ENCODE measurements at places on chromosomes 3 and 15.

DNA sequence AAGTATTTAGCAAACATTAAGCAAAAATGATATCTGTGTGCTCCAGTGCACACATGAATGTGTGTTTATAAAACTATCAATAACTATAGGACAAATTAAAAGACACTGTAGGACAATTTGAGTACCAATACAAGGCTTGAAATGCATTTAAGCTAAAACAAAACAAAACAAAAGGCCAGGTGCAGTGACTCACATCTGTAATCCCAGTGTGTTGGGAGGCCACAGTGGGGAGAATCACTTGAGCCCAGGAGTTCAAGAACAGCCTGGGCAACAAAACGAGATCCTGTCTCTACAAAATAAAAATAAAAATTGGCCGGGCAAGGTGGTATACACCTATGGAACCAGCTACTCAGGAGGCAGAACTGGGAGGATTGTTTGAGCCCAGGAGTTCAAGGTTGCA is 50.7 kb downstream of the CSNK1G1 start:
- DNase-seq: peak; percentile 18

- DNase-seq: no peak
Observed at GRCh38 chr3:18412684-18413083, 12.5 kb downstream of the SATB1 start.

GRCh38 chr15:46489276-46489675 is 854.4 kb downstream of the SQOR start:
- DNase-seq: no peak

DNA sequence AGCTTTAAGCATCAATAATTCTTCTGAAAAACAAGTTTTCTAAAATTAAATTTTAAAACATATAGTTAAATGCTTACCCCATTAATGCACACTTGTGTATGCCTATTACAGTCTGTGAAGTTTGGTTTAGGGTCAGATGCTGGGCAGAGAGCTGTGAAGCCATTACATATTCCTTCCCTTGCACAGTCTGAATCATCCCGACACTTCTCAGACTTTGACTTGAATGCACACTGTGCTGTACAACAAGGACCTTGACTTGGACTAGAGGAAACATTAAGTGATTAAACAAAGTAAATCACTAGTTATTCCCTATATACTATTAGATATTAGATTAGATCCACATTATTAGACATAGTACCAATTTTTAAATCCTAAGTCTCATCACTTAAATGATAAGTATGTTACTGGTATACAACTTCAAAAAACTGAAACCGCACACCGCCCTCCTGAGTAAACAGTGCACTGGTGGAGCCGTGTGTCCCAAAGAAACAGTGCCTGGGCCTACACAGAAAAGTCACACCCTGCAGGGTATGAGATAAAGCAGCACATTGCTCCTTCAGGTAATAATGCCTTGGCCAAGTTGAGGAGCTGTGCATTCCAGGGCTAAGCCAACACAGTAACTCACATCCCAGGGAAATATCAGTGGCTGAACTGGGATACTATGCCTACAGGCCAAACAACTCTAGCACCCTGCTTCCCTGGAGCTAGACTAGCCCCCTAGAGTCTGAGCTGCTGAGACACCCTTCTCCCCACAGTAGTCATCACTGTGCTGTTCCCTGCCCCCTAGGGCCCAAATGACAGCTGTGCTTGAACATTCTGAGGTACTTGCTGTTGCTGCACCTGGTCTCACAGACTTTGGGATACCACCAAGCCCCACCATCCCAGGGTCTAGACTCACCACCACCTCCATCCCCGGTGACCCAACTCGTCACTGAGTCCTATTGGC is 137.5 kb downstream of the ADAM10 start:
- DNase-seq: no peak

- DNase-seq: no peak
Observed at GRCh38 chr3:39343760-39344159, 14.3 kb downstream of the CCR8 start.

DNA sequence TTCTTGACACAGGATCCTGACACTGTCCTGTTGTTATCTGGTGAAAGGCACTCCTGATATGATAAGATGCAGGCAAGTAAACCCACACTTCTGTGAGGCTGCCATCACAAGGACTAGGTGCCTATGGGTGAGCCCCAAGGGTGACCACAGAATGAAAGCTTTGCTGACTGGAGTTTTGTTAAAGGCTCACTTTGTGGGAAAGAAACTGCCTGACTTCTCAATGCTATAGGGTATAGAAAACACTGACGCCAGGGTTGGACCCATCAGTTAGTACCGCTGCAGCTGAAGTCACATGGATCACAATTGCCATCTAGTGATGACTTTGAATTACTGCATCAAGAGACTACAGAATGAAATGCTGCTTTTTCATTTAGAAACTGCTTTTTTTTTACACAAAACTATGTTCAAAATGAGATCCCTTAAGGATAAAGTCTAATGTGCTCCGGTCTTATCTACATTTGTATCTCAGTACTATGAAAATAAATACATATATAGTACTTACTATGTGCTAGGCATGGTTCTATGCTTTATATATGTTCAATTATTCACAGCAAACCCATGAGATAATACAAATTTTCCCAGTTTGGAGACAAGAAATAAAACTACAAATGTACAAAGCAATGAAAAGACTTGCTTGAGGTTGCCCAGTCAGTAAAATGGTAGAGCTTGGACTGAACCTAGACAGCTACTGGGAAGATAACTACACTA is 64.2 kb upstream of the CMSS1 start:
- DNase-seq: peak; percentile 93

GRCh38 chr15:96593735-96594134 is 263.2 kb downstream of the NR2F2 start:
- no peak for DNase-seq

GRCh38 chr15:99550077-99550476 is 15.7 kb upstream of the MEF2A start:
- no peak for DNase-seq

DNA sequence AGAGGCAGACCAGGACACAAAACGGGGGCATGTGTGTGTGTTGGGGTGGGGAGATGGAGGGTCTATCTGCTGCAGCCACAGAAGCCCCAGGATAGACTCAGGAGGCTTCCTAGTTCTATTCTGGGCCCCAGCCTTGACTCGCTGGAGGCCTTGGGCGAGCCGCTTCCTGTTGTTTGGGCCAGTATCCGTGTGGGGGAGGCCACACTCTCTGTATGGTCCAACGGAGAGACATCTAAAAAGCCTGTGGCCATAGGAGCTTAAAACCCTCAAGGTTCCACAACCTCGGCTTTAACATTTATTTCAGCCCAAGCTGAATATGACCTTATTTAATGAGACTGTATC is 32.8 kb downstream of the POC1A start:
- peak; percentile 32 for DNase-seq

DNA sequence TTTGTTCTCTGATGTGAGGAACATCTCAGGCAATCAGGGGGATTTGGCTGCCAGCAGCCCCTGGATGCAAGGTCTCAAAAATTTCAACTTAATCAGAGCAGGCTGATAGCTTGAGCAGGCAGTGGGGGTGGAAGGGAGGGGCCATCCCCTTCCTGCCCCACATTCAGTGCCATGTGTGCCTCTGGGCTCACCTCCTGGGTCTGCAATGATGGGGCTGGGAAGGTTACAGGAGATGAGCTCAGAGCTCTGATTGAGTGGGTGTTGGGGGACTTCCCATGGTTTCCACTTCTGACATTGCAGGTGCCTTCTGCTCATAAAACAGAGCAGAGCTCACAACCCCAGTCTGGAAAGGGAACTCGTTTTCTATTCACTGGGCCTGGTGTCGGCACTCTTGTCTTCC is 37.0 kb downstream of the PARP16 start:
- no peak for DNase-seq

Data from fibroblast of pulmonary artery (primary cell).